ENCODE measurements at places on chromosomes 2 and 18.

DNA sequence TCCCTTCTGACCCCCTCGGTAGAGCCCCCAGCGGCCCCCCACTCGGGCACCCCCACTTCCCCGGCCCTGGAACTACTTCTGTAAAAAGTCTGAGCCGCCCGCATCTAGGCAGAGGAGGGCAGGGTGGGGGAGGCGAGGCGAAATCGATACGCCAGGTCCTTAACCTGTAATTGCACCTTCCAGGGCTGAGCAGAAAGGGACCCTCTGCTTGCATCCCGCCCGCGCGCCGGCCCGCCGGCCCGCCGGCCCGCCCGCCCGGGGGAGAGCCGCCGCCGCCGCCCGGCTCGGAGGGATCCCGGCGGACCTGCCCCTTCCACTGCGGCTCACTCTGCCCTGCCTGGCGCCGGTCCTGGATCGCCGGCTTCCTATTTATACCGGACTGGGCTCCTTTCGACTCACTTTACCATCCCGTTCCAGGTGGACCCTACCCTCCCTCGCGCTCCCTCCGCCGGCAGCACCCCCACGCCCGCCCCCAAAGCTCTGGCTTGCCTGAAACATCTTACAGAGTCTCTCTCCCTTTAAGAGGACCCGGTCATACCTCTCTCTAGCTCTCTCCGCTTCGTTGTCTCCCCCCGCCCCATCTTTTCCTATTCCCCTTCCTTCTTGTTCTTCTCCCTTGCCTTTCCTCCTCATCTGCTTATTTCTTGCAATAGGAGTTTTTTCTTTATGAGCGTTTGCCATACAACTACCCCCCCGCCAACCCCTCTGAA is 797 bp downstream of the KLHL14 start:
- no peak for DNase-seq

GRCh38 chr2:141063406-141063805 is 1067.4 kb downstream of the LRP1B start:
- no peak for DNase-seq

DNA sequence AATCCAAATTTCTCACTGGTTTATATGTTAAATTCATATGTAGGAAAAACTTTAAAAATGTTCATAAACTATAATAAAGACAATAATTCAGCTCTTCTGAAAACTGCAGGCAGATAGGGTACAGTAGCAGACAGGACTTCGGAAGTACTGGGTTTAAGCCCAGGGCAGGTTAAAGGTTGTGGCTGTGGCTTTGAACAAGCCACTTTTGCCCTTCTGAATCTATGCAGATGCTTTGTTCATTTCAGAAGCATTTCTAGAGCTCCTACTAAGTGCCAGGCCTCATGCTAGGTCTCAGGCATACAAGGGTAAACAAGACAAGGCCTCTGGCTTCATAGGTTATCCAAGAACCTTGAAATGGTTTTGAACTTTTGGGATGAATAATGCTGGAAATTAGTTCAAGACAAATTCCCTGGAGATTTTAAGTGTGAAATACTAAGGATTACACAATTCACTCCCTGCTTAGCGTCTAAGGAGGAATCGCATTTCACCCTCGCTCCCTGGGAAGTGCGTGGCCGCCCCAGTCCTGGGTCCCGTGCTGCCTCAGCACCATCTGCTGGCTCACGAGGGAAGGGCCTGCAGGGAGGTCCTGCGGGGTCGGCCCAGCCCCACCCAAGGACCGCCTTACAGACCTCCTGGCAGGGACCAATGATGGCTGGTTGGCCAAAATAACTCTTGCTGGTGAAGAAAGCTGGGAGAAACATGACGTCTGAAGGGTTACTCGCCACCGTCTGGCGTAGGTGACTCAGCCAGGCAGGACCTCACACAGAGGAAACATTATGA is 67.7 kb upstream of the L3MBTL4 start:
- DNase-seq, result no peak

GRCh38 chr2:191206613-191207471 is 38.4 kb upstream of the MYO1B start:
- no peak for DNase-seq

DNA sequence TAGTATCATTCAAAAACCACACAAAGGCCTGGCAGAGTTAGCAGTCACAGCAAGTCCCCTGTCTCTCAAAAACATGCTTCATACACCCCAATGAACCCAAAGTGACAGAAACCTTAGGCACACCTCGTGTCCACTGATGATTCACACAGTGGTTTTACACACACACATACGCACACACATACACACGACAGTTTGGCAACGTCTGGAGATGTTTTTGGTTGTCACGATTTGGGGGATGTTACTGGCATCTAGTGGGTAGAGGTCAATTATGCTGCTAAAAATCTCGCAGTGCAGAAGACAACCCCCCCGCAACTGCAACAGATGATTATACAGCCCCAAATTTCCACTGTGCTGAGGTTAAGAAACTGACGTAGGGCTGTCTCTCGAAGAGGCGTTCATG is 72.9 kb upstream of the PARD3B start:
- DNase-seq, result no peak

- DNase-seq, result no peak
These were observed 22.7 kb downstream of the SP5 start for GRCh38 chr2:170737821-170738220.

DNA sequence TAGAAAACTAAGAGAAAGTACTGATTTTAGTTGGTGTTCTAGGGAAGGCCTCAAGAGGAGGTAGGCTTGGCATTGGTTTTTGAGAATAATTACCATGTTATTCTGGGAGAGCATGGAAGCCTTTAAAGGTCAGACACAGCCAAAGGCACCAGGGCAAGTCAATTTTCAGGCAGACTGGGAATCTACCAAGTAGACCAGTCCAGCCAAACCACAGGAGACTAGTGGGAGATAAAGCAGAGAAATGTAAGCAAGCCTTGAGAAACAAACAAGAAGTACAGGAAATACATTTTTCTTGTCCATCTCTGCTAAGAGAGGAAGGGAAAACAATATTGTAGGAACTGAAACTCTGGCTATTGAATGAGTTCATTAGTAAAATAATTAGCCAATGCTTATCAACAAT is 5.5 kb upstream of the CCDC68 start:
- DNase-seq, result no peak

DNA sequence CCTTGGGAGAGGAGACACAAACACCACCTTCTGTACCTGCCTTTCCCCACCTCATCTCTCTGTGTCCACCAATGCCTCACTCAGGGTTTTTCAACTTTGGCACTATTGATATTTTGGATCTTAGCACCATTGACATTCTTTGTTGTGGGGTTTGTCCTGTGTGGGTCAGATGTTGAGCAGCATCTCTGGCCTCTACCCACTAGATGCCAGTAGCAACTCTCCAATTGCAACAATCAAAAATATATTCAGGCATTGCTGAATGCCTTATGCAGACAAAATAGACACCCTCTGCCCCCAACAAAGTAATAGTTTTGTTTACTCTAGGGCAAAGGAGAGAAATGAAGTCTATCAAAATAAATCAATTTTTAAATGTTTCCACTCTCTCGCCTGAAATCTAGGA is 1384.3 kb upstream of the NXPH2 start:
- no peak for DNase-seq

GRCh38 chr18:71849407-71849806 is 694.7 kb downstream of the CBLN2 start:
- DNase-seq, result no peak

GRCh38 chr2:145841973-145842372 is 1322.1 kb upstream of the ZEB2 start:
- DNase-seq, result no peak

DNA sequence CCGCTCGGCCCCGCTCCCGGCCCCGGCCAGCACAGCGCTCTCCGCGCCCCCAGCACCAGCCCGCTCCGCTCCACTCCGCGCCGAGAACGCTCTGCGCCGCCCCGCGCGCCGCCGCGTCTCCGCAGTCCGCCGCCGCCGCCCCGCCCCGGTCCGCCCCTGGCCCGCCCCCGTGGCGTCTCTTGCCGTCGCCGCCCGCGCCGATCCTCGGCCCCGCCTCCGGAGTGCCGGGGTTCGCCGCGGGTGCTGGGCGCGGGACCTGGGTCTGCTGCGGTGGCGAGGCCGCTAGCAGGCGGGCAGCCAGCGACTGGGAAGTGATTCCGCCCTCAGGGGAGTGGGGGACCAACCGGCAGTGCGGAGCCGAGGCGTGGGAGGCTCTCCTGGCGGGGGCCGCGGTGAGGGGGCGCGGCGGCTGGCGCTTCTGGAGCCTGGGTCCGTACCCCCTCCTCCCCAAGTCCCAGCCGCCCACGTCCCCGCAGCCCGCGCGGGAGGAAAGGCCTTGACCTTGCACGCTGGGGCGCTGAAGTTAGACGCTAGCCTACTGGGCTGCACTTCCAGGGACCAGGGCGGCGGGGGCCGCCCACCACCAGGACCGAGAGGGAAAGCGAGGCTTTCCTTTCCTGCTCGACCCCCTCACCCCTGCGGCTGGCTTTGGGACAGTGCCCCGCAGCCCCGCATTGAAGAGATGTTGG is at the start of gene HS6ST1:
TSS of gene HS6ST1 (minus strand) at position 93 of the 689 bp plus-strand sequence. CDS start 305 bp downstream, outside the sequence.
- DNase-seq, result peak; percentile 83

DNA sequence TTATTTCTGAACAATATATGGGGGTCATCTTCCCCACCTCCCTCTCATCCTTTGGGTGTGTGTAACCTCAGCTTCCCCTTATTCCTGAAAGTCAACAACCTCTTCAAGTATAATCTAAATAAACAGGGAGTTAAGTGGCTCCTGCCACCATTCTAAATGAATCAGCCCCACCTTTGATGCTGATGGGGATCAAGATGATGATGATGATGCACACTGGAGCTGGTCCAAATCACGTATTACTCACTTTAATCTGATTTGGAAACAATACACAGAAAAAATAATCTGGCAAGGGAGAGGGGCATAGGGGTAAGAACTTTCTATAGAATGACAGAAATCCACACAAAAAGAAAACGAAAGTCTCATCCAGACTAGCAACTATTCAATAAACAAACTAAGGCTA is 7.1 kb downstream of the ACVR1 start:
- DNase-seq, result no peak

- no peak for DNase-seq
These were observed 126.3 kb downstream of the HDAC4 start for GRCh38 chr2:239274391-239275043.

DNA sequence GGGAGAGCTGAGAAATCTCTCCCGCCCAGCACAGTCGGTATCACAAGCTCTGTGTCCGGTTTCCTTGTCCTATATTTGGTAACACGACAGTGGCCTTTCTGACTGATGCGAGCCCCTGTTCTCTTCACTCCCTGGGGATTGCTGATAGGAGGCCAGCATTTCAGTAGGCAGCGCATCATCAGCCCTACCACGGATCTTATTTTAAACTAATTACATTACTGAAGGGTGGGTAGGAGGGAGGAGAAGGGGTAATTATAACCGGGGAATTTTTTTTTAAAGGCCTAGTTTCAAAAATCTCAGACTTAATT is 125.6 kb upstream of the LGALSL start:
- no peak for DNase-seq
